ENCODE measurements at places on chromosomes 4 and X. TPM values are rescaled to one million over a fixed set of nuclear protein-coding genes. Genes with fewer than 3 reads are reported as not detected.

DNA sequence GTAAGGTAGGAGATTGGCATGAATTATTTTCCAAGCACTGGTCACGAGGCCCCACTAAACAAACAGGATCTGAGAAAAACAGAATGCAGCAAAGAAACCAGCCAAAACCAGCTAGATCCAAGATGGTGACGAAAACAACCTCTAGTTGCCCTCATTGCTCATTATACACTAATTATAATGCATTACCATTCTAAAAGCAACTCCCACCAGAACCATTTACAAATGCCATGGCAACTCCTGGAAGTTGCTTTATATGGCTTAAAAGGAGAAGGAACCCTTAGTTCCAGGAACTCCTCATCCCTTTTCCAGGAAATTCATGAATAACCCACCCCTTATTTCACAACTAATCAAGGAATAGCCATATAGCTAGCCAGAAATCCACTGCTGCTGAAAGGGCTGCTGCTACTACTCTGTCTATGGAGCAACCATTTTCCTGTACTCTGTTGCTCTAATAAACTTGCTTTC, 69.3 kb downstream of the ABCB7 start:
- H3K36me3 ChIP-seq: no peaks in the 10 kb centered on the region
- no peak overlapping the region for H3K4me3 ChIP-seq
- DNase-seq: no peak
- H3K27me3 ChIP-seq: no peaks in the 10 kb centered on the region
- H3K27ac ChIP-seq: no peak overlapping the region

- peak overlapping the region; percentile 94 for H3K27ac ChIP-seq
- H3K4me1 ChIP-seq: no peaks in the 10 kb centered on the region
- no peaks in the 10 kb centered on the region for H3K36me3 ChIP-seq
- peak; percentile 97 for DNase-seq
- no peaks in the 10 kb centered on the region for H3K27me3 ChIP-seq
Observed at GRCh38 chr4:151227731-151228130, 49.2 kb upstream of the PRSS48 start.

DNA sequence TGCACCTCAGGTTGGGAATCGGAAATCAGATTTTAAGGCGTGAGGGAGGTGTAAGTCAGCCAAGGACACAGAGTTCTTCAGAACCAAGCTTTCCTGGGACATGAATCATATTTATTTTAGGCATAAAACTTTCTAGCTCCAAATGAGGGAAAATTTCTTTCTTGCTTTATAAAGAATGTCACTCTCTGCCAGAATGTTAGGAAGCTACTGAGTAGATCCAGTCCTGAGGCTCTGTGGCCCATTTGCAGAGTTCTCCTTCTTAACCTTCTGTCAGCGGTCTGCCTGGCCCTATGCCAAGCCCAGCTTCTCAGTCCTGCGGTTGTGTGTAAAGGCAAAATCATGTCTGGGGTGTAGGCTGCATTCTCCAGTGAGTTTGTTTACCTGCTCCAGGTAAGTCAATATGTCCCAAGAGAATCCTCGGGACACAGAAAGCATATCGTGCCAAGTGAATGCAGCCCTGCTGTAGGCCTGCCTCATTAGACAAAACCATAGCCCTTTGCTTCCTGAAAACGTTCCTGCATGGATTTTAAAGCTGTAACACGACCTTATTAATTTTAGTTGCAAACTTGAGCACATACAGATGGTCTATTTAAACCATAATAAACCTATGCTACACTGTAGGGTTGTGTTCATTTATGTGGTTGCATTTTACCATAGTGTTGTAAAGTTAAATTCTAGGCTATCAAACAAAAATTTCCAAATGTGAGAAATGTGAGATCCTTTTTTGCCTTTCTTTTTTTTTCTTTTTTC, 29.2 kb upstream of the CCNI start:
- H3K4me1 ChIP-seq: peaks cover 3% of the 10 kb centered on the region
- no peak overlapping the region for H3K27ac ChIP-seq
- H3K36me3 ChIP-seq: no peaks in the 10 kb centered on the region
- peak; percentile 64 for DNase-seq
- H3K4me3 ChIP-seq: no peak overlapping the region
- no peaks in the 10 kb centered on the region for H3K27me3 ChIP-seq

DNA sequence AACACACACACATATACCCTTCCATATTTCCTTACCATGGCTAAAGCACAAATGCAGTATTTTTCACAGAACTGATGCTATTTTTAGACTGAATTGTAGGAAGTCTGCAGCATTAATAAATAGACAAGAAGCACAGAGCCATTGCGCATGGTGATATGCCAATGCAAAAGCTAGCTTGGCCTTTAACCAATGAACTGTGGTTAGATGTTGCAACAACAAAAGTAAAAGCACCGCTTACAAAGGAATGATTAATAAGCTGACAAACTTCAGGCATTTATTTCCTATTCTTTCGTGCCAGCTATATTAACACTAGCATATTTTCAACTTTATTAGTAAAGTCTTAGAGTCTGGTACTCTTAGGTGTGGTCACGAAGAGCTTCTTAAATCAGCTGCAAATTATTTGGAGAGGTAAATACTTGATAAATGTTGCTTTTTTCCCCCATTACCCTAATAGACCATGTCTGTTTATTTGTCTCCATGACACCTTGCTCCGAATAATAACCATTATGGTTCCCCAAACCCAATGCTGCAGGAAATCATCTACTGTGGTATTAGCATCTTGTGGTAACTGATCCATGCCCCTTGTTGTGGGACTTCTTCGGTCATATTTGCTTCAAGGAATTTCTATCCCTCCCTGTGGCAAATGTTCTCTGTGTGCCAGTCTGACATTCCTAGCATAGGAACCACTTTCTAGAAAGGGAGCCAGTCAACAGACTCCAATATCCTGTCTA, 306.1 kb upstream of the TAPT1 start:
- H3K36me3 ChIP-seq: no peaks in the 10 kb centered on the region
- H3K27me3 ChIP-seq: no peaks in the 10 kb centered on the region
- peak; percentile 48 for DNase-seq
- no peak overlapping the region for H3K4me3 ChIP-seq

DNA sequence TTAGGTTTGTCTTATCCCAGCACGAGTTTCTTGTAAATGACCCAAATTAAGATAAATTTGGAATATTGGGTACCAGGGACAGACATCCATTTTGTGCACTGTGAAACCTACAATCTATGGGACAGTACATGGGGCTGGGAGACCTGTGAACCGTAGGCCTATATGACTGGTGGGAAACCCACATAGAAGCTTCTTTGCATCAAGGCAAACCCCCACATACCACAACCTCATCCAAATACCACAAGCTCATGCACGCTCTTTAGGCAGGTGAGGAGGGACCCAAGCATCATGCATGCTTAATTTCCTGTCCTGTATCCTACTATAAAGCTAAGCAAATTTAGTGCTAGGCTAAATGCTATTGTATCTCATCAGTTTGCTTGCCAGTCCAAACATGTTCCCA, 47.8 kb downstream of the NIPAL1 start:
- no peak overlapping the region for H3K4me3 ChIP-seq
- no peak for DNase-seq
- H3K36me3 ChIP-seq: no peaks in the 10 kb centered on the region
- H3K27ac ChIP-seq: no peak overlapping the region
- H3K27me3 ChIP-seq: no peaks in the 10 kb centered on the region

- peaks cover 10% of the 10 kb centered on the region for H3K27me3 ChIP-seq
- peak overlapping the region; percentile 51 for H3K27ac ChIP-seq
- DNase-seq: no peak
- peaks cover 3% of the 10 kb centered on the region for H3K36me3 ChIP-seq
- peaks cover 45% of the 10 kb centered on the region for H3K4me1 ChIP-seq
- H3K4me3 ChIP-seq: no peak overlapping the region
Observed at GRCh38 chrX:150506486-150506885, 61.9 kb upstream of the MTM1 start.

DNA sequence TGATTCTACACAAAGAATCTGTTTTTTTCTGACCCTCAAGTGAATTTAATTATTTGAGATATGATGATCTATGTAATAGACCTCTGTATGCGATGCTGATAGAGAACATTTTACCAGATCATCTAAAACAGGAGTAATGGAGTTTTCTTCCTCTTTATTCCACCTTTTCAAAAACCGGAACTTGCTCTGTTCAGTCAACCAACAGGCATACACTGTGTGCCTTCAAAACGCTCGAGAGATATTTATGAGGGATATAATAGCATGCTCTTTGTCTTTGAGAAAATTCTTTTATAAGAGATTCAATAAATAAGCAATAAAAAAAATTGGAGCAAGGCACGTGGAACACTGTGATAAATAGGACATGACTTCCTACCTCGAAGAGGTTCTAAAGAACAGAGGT, 2.0 kb downstream of the NYX start:
- H3K4me3 ChIP-seq: no peak overlapping the region
- no peaks in the 10 kb centered on the region for H3K36me3 ChIP-seq
- H3K4me1 ChIP-seq: peaks cover 2% of the 10 kb centered on the region
- DNase-seq: no peak

- no peaks in the 10 kb centered on the region for H3K27me3 ChIP-seq
- H3K36me3 ChIP-seq: no peaks in the 10 kb centered on the region
- no peaks in the 10 kb centered on the region for H3K4me1 ChIP-seq
- no peak overlapping the region for H3K27ac ChIP-seq
- DNase-seq: no peak
Observed at GRCh38 chr4:82499738-82500434, 61.9 kb downstream of the TMEM150C start.

DNA sequence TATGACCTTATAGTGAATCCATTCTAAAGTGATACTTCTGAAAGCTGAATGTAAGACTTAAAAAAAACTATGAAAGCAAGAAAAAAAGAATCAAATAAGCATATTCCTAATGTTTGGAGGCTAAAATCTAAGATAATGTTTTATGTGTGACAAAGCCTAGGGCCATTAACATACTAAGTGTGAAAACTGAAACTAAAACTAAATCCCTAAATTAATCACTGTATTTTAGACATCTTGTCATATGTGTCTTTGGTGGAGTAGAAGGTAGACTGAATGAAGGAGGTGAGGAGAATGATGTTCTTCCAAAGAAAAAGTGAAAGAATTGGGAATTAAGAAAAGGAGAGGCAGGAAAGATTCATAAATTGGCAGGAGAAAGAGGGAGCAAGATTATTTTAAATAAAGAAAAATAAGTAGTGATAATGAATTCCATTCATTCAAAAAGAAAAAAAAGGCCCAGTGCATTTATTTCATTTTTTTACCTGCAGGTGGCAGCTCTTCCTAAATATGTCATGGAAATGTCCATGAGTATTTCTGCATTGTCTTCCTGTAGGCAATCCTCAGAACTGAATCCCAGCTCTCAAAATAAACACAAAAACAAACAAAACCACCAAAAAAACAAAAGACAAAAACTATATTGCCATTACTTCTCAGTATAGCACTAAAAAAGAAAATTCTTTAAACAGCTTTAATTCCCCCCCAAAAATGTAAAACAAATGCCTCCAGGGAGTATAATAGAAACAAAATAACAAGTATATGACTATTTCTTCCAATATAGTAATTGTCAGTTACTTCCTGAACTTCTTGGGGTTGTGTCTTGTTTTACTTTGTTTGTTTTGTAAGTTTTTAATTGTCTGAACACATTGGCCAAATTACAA, 17.0 kb upstream of the AP1AR start:
- no peaks in the 10 kb centered on the region for H3K27me3 ChIP-seq
- H3K27ac ChIP-seq: no peak overlapping the region
- no peaks in the 10 kb centered on the region for H3K4me1 ChIP-seq
- peak; percentile 46 for DNase-seq
- no peaks in the 10 kb centered on the region for H3K36me3 ChIP-seq
- no peak overlapping the region for H3K4me3 ChIP-seq

DNA sequence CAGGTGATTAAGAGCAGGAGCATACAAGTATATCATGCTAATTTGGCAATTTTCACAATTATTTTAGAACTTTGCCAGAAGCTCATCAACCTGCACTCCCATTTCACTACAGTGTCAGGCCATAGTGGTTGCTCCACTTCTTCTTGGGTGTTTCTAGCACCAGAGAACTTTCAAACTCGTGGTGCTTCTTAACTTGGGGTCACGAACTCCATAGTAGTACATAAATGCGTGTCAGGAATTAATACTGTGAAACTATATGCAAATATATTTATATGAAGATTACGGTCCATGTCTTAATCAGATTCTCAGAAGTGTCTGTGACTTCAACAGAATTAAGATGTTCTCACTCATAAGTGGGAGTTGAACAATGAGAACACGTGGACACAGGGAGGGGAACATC, 254.3 kb upstream of the BMP3 start:
- DNase-seq: no peak
- H3K27ac ChIP-seq: no peak overlapping the region
- H3K36me3 ChIP-seq: no peaks in the 10 kb centered on the region
- H3K27me3 ChIP-seq: no peaks in the 10 kb centered on the region
- no peak overlapping the region for H3K4me3 ChIP-seq
- H3K4me1 ChIP-seq: no peaks in the 10 kb centered on the region

DNA sequence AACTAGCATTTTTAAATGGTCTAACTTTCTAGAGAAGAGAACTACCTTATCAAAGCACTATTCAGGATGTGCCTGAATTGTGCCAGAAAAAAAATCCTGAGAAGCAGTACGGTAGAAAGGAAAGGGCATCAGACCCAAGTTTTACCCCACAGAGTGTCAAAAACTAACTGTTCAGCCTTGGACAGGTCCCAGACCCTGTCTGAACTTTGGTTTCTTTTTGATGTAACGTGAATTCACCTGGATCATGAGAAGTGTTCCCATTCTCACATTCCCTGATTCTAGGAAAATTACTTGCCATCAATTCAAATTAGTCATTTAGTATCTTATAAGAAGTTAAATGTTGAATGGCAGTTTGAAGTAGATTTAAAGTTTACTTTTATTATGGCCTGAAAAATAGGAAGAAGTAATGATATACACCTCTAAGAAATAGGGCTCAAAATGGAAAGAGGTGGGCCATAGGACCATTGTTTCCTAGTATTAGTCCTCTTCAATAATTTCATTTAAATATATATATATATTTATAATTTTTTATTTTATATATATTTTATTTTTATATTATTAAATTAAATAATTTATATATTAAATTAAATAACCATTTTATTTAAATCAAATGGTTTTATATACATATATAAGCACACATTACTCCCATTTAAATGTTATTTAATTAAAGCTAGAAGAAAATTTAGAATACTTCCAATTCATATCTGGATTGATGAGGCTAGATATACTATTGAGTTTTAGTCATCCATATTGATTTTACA, 181.9 kb upstream of the PPARGC1A start:
- no peak for DNase-seq
- no peaks in the 10 kb centered on the region for H3K36me3 ChIP-seq
- no peak overlapping the region for H3K4me3 ChIP-seq
- no peak overlapping the region for H3K27ac ChIP-seq
- H3K27me3 ChIP-seq: no peaks in the 10 kb centered on the region

DNA sequence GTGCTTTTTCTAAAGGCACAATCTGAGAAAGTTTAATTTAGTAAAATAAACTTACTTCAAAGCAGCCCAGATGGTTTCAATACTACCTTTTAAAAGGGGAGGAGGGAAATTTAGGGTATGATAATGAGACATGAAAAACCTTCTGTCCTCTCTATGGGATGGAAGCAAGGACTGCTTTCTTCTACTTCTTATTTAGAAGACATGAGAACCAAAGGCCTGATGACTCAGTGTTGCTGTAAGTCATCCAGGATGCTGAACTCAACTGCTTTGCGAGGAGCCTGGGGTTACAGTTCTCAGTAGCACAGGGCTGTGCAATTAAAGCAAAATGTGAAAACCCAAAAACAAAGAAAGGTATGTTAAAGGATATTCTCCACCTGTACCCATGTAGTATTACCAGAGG, 140.8 kb upstream of the EDNRA start:
- no peaks in the 10 kb centered on the region for H3K27me3 ChIP-seq
- H3K4me1 ChIP-seq: peaks cover 3% of the 10 kb centered on the region
- DNase-seq: peak; percentile 63
- H3K4me3 ChIP-seq: no peak overlapping the region

- no peaks in the 10 kb centered on the region for H3K36me3 ChIP-seq
- H3K4me1 ChIP-seq: no peaks in the 10 kb centered on the region
- H3K27me3 ChIP-seq: no peaks in the 10 kb centered on the region
- H3K4me3 ChIP-seq: no peak overlapping the region
Observed at GRCh38 chr4:116357758-116358157, 727.6 kb downstream of the TRAM1L1 start.

Gene DUX4
- polyA plus RNA-seq: not detected

Gene VCX2
- not detected for polyA plus RNA-seq

Gene RIBC1
- polyA plus RNA-seq: 0.49 TPM
